Kidney tubule cell (primary cell): ENCODE measurements at places on chromosomes 11 and 22.

DNA sequence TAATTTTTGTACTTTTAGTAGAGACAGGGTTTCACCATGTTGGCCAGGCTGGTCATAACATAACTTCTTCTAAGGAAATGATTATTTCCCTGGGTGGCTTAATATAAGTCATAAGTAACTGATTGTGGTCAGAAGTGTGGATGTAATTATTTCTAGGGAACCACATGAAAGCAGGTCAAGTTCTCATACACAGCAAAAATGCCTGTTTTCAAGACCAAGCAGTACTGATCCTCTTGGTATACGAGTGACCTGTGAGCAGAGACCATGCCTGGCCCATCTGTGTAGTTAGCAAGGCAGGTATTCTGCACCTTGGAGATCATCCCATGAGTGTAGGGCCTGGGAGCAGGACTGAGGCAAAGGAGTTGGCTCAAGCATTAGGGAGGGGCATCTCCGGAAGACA, 32.5 kb upstream of the NUCB2 start:
- no peak for DNase-seq

GRCh38 chr22:49063545-49063890, 764.2 kb downstream of the BRD1 start:
- DNase-seq: no peak

- DNase-seq: no peak
These were observed 11.5 kb upstream of the DKK3 start for GRCh38 chr11:12019866-12020416.

- DNase-seq: no peak
These were observed 941.6 kb upstream of the CHORDC1 start for GRCh38 chr11:91164452-91164822.

- peak; percentile 60 for DNase-seq
These were observed 43.1 kb upstream of the PPARA start for GRCh38 chr22:46107089-46107664.

GRCh38 chr11:79242616-79243015, 198.2 kb downstream of the TENM4 start:
- no peak for DNase-seq

- DNase-seq: no peak
These were observed 3.5 kb downstream of the RRP8 start for GRCh38 chr11:6599881-6600390.

DNA sequence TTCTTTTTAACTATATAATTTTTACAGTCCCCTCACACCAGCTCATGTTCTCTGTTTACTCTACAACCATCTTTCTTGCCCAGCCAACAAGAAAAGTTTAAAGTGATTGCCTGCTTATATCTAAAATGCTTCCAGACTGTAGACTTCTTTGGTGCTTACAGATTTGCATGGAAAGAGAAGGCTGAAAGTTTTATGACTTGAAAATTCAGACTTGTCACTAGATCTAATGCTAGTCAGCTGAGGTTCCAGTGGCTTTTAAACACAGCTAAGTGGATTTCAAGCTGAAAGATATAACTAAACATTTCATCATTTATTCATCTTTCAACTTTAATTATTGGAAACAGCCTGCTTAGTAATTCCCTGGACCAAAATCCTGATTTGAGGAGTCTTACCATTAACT, 178.4 kb downstream of the NAV2 start:
- no peak for DNase-seq

- peak; percentile 75 for DNase-seq
These were observed 1.6 kb downstream of the NCR3LG1 start for GRCh38 chr11:17352950-17353820.

DNA sequence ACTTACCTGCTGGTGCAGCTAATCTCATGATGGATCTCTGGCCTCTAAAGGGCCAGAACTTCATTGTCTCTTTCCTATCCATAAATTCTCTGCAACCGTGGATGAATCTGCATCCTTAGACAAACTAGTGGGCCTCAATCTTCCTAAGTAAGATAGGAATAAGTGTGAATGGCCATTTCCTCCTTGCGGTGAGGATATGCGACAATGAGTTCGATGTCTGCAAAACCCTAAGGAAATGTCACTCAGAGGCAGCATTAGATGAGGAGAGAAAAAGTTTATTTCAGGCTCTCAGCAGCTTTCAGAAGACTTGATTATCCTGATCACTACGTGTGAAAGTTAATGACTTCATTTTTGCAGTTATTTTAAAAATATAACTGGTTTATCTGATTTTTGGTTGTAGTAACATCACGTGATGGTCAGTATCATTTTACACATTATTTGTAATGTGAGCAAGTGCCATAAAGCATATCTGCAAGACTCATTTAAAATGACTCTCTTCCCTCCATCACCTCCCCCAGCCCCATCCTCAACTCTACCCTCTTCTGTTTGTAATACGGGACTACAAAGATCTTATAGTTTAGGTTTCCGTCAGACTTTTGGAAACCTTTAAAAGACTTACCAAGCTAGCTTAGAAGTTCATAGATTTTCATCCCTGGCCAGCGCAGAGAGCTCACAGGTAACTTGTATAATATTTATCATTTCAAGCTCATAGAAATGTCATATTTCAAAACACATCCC, 10.2 kb downstream of the GRAP2 start:
- no peak for DNase-seq

- no peak for DNase-seq
These were observed 18.9 kb upstream of the IGLL1 start for GRCh38 chr22:23598805-23599518.

DNA sequence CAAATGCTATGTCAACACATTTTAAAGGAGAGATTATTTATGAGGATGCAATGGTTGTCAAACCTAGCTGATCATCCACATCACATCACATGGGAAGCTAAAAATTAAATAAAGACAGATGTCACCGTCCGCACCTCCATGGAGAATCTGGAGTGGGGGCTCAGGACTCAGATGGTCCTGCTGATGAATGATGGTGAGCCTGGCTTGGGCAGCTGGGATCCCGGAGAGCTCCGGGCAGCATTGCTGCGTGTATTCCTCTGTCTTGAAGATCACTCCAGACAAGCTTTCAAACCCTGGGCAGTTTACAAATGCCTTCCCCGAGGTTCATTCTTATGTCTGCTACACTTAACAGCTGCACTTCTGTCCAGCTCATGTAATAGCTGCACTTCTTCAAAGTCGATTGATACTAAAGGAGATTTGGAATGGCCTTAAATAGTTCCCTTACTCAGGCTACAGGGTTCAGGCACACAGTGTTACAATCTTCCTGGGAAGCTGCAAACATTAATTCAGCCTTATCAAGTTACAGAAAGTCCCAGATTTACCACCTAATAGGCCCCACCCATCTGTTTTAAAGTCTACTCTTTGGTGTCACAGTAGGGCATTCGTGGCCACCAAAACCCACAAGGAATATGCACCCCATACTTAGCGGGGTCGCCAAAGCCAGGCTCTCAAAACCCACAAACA, 34.7 kb upstream of the CSNK2A3 start:
- no peak for DNase-seq

GRCh38 chr11:121790430-121790829, 325.6 kb downstream of the BLID start:
- no peak for DNase-seq

DNA sequence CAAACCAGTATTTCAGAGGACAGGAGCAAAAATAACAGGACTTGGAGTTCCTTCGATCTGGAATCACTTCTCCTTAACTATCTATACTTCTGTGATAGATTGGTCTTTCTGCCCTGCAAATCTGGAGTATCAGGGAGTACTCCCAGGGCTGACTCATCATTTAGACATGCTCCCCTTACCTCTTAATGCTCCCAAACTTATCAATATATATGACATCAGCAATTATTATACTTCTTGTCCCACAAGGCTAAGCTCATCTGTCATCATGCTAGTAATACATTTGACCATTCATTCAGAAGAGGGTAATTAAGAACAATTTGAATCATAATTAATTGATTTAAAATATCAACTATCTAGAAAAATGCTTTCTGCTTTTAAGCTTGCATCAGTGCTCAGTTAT, 163.8 kb downstream of the SWAP70 start:
- no peak for DNase-seq

DNA sequence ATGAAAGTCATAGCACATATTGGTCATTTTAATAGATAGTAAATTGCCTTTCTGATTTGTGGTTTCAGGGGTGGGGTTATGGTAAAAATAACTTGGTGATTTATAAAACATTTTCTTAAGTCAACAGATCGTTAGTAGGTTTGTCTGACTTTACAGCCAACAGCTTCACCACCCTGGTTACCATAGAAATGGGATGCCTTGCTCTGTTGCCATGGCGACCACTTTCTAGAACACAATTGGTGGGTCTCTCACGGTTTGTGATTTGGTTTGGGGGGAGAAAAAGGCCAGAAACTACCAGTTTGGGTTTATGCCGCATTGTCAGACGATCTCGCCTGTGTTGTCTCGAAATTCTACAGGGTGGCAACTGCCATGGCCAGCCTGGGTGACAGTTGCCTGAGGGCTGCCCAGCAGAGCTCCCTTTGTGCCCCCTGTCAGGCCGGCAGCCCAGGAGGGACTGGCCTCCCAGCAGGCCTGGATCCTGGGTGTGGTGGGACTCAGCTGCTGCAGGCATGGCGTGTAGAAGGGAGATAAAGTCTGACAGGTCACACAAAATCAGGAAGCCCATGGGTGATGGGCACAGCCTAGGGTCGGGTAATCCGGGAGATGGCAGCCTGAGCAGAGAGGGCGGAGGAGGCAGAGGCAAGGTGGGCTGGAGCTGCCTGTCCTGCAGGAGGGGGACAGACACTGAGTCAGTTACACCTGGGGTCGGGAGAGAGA, 30.9 kb downstream of the KCNC1 start:
- DNase-seq: no peak

DNA sequence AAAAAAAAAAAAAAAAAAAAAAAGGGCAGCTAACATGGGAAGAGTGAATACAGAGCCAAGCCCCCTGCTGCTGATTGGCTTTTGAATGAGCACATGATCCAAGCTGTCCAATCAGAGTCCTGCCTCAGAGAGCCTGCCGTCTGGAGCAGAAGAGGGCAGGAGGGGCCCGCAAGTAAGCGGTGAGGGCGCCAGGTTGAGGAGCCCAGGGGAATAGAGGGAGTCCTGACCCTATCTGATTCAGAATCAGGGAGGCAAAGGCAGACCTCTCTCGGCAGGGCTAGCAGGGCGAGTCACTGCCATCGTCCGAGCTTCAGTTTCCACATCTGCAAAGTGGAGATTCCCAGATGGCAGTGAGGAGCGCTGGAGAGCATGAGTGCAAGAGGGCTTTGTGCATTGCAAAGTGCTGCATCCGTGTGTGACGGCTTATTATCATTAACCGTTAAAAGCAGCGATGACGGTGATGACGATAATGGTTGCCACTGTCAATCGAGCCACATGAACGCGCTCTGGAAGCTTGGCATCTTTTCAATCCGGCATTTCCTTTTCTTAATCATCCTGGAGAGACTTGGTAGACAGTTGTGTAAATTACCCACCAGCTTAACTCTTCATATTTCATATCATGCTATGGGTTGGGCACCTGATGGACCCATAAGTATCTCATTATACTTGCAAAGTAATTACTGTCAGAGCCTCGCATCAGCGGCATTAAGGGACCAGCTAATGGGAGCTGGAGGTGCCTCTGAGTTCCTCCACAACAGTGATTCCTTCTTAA, 68.6 kb upstream of the ATXN10 start:
- peak; percentile 23 for DNase-seq
